ENCODE measurements at places on chromosomes 4 and X.
A peak's percentile ranks its signal among the peaks of the same experiment; 100 is the strongest.

DNA sequence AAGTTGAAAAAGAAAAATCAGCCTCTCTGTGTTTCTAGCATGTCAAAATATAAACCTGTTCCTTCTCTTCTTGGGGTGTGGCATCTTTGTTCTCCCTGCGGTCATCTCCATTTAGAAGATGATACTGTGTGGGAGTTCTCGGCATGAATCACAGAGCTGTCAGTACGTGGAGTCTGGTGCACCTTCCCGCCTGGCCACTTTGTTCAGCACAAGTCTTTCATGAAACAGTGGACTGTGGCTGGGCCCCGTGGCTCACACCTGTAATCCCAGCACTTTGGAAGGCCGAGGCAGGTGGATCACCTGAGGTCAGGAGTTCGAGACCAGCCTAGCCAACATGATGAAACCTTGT lies 166.5 kb downstream of the MAML3 start:
- peak; percentile 67 for ATAC-seq

GRCh38 chr4:8355864-8356565 lies 84.5 kb downstream of the ACOX3 start:
- ATAC-seq: no peak

DNA sequence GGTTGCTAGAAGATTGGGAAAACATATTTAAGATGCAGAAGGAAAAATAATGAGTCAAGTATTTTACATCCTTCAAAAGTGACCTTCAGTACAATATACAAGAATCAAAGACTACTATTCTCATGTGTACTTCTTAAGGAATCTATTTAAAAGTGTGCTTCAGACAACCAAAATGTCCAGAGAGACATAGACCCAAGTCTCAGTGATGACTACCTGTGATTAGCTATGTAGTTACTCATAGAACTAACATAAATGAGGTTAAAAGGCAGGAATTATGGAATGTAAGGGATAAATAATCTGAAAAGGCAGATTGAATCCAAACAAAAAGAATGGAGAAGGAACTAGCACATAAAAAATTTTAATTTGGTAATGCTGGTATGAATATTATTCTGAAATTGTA lies 634.7 kb upstream of the FAM241A start:
- ATAC-seq: no peak

GRCh38 chrX:78213331-78213730 lies 73.9 kb upstream of the TAF9B start:
- no peak for ATAC-seq

DNA sequence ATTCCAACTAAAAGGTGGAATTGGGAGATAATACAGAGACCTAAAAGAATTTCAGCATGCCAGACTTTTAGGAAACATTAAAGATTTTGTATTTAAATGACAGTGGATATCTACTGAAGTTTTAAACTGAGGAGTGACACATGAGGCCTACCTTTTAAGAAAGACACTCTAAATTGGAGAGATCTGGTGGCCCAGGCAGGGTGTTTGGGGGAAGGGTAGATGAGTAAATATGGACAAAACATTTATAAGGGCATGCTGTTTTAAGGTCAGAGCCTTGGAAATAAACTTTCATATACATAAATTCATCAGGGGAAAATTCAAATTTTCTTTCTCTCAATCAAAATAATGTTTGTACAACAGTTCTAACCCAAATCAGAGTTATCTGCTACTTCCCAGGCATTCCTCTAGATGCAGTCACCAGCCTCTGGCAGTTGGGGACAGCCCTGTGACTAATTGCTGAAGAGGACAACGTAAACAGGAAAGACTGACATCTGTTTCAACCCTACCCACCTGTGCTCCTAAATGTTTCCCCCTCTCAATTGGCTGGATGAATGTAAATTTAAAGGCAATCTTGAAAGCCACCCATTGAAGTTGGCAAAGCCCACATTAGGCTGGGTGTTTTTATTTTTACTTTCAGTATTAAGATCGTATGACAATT lies 1646.9 kb upstream of the ADGRL3 start:
- ATAC-seq: no peak

DNA sequence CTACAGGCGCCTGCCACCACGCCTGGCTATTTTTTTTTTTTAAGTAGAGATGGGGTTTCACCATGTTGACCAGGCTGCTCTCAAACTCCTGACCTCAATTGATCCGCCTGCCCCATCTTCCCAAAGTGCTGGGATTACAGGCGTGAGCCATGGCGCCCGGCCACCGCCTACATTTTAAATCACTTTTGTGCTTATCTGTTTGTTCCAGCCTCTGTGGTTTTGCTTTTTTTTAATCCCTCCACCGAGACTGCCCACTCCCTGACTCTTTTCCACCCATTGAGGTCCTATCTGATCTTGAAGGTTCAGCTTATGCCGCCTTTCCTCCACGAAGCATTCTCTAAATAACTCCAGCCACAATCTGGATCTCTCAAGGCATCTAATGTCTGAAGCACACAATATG lies 73.5 kb downstream of the CHRDL1 start:
- ATAC-seq: no peak

GRCh38 chr4:122293374-122294365 lies 85.1 kb upstream of the ADAD1 start:
- ATAC-seq: no peak

- ATAC-seq: no peak
These were observed 259.8 kb downstream of the ARHGAP10 start for GRCh38 chr4:147991543-147992283.

GRCh38 chr4:38620065-38620464 lies 43.9 kb upstream of the KLF3 start:
- no peak for ATAC-seq

DNA sequence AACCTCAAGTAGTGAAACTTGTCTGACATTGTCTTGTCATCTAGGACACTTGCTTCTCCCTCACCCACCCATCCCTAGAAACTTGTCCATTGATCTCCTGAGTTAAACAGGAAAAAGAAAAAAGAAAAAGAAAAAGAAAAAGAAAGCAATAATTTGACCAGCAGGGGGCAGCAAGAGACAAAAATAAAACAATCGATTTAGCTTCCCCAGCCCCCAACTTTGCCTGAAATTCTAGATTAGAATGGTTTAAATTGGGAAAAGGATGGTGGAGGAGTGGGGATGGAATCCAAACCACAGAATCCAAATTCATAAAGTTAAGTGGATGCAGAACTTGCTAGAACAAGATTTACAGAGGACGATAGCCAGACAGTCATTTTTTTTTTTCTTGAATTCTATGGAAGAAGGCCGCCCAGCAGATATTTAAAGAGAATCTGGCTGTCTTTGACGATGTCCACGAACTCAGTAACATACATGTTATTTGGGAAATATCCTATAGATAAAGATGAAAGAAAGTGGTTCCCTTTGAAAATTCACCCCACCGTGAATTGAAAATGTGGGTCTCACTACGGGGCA lies 282.9 kb downstream of the USP46 start:
- ATAC-seq: no peak

GRCh38 chr4:76996445-76996844 lies 46.9 kb downstream of the SEPTIN11 start:
- no peak for ATAC-seq

- no peak for ATAC-seq
These were observed 40.0 kb downstream of the FGFRL1 start for GRCh38 chr4:1051472-1051871.
